ENCODE measurements at places on chromosomes 6 and 20. TPM values are rescaled to one million over a fixed set of nuclear protein-coding genes. Genes with fewer than 3 reads are reported as not detected.
A peak's percentile ranks its signal among the peaks of the same experiment; 100 is the strongest.

The TXLNB gene
- 1.2 TPM for total RNA-seq

The TPX2 gene
- 23.2 TPM for total RNA-seq

The ADGRG6 gene
- total RNA-seq: 18.0 TPM

DNA sequence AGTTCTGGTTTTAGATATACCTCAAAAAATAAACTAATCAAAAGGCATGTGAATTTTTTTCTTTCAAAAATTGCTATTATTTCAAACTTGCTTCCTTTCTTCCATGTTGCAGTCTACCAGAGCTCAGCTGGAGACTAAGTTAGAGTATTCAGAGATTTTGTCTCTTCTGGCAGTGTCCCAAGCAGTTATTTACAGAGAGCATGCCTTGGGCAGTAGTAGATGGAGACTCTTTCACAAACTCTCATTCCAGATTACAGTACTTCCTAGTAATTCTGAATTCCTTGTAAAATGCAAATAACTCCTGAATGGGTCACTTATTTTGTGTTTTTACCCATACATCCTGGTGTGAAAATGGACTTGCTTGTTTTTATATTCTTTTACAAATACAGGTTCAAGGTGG is 703.4 kb downstream of the EPHA7 start:
- no peaks in the 10 kb centered on the region for H3K4me1 ChIP-seq
- no peak for DNase-seq
- no peaks in the 10 kb centered on the region for H3K27me3 ChIP-seq
- no peaks in the 10 kb centered on the region for H3K36me3 ChIP-seq
- H3K4me3 ChIP-seq: no peak overlapping the region
- H3K27ac ChIP-seq: no peak overlapping the region

DNA sequence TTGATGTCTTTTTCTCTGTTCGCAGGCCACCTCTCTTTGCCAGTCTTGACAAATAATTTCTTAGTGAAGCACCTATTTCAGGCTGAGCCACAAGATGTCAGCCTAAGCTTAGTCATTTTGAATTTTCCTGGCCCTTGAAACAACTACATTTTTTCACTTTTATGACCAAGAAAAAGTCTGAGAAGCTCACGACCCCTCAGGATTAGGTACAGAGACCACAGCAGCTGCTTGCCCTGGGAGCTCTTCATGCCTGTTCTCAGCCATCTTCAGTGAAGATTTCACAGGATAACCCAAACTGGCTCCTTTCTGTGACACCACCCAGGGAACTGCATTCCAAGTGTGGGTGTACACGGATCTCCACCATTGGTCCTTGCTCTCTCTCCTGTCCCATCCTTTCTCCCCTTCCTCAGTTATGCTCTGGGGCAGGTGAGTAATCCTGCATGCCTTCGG is 38.4 kb upstream of the SPTLC3 start:
- DNase-seq: no peak
- no peaks in the 10 kb centered on the region for H3K36me3 ChIP-seq
- no peak overlapping the region for H3K4me3 ChIP-seq
- H3K27me3 ChIP-seq: no peaks in the 10 kb centered on the region
- H3K27ac ChIP-seq: no peak overlapping the region

The SIRPG gene
- total RNA-seq: 0.45 TPM

DNA sequence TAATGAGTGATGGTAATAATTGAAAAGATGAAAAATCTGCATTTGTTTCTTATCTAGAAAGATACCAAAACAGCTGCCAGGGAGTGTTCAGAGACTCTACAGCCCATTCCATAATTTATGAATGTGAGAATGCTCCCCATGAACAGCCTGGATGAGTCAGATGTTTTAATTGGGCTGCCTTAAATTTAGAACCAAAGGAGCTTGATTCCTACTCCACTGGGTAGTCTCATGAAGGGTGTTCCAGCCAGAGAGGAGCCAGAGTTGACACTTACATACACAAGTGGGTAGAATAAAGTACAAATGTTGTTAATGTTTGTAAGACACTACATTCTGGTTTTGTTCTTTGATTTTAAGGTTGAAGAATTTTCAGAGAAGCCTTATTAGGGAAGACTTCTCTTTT is 158.7 kb upstream of the PRND start:
- no peaks in the 10 kb centered on the region for H3K36me3 ChIP-seq
- H3K4me1 ChIP-seq: no peaks in the 10 kb centered on the region
- H3K27ac ChIP-seq: no peak overlapping the region
- no peak overlapping the region for H3K4me3 ChIP-seq

- peak within 1 kb of the TSS; percentile 35 for H3K4me3 ChIP-seq
- DNase-seq: peak; percentile 78
- H3K27me3 ChIP-seq: no peaks in the 10 kb centered on the region
Measured at GRCh38 chr6:31497531-31498476, at the start of gene MICB. Gene MICB, plus strand, starts transcription at chr6:31498145. Its CDS starts 49 bp downstream, at chr6:31498194.

The BCKDHB gene
- 33.0 TPM for total RNA-seq

- H3K4me1 ChIP-seq: no peaks in the 10 kb centered on the region
- no peak overlapping the region for H3K4me3 ChIP-seq
- no peak for DNase-seq
- no peaks in the 10 kb centered on the region for H3K27me3 ChIP-seq
Measured at GRCh38 chr6:157392927-157393668, 12.1 kb downstream of the ZDHHC14 start.

GRCh38 chr20:676967-677366 is 1.4 kb upstream of the SCRT2 start:
- H3K27me3 ChIP-seq: no peaks in the 10 kb centered on the region
- H3K27ac ChIP-seq: no peak overlapping the region
- DNase-seq: no peak
- H3K4me3 ChIP-seq: no peak overlapping the region

- H3K27ac ChIP-seq: no peak overlapping the region
- no peaks in the 10 kb centered on the region for H3K4me1 ChIP-seq
- H3K27me3 ChIP-seq: no peaks in the 10 kb centered on the region
- no peaks in the 10 kb centered on the region for H3K36me3 ChIP-seq
- no peak overlapping the region for H3K4me3 ChIP-seq
Measured at GRCh38 chr20:8798505-8798904, 270.4 kb upstream of the PLCB4 start.

DNA sequence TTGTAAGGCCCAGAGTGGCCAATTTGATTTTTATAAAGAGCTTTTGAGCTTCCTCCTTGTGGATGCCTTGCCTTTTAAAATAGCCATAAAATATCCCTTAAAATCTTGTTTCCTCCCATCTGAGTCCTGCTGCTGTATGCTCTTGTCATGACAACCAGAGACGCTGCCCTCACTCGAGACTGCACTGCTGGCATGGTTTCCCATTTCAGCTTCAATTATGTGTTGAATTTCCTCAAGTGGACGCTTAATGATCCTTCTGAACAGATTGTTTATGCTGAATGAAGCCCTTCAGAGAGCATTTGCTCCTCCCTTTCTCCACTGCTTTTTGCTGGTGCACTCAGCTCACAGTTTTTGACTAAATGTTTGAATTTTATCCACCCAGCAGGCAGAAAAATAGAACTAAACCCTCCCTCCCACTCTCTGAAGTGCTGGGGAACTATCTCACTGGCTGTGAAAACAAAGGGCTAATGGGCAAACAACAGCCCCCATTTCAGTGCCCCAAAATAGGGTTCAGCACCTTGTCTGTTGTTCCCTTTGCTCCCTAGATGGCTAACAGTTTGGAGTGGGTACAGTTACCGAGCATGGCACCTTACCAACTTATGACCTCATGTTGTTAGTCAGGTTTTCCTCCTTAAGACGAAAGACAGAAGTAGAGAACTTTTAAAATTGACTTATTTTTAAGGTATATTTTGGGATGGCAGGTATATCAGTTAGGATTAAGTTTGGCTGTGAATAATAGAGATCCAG is 45.5 kb upstream of the RNF8 start:
- no peaks in the 10 kb centered on the region for H3K36me3 ChIP-seq
- peak; percentile 34 for DNase-seq
- H3K27me3 ChIP-seq: no peaks in the 10 kb centered on the region
- H3K4me1 ChIP-seq: no peaks in the 10 kb centered on the region
- H3K27ac ChIP-seq: no peak overlapping the region
- H3K4me3 ChIP-seq: no peak overlapping the region

- H3K4me1 ChIP-seq: no peaks in the 10 kb centered on the region
- DNase-seq: no peak
- no peaks in the 10 kb centered on the region for H3K27me3 ChIP-seq
- H3K27ac ChIP-seq: no peak overlapping the region
- H3K4me3 ChIP-seq: no peak overlapping the region
- H3K36me3 ChIP-seq: no peaks in the 10 kb centered on the region
Measured at GRCh38 chr6:162069995-162070394, 657.6 kb downstream of the PRKN start.

DNA sequence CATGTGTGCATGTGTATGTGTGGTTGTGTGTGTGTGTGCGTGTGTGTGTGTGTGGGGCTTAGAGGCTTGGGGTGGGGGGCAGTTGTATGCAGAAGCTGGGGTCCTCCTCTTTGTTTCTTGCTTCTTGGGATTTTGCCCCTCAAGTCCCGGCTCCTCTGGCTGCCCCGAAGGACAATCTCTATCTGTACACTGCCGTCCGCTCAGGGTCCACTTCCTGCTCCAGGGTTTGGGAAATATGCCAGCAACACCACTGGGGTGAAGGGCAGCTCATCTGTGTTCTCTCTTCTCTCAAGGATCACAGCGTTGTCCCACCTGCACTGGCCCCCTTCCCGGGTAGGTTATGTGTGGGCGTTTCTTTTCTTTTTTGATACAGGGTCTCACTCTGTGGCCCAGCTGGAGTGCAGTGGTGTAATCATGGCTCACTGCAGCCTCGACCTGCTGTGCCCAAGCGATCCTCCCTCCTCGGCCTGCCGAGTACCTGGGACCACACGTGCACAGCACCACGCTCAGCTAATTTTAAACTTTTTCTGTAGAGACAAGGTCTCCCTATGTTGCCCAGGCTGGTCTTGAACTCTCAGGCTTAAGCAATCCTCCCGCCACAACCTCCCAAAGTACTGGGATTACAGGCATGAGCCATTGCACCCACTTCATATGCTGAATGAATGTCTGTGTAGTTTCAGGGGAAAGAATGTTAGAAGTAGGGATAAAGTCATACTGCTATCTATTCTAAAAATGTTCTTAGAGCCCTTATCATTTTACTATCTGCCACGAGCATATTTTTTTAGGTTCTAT is 25.7 kb downstream of the SLC2A4RG start:
- no peak overlapping the region for H3K4me3 ChIP-seq
- DNase-seq: no peak
- H3K27ac ChIP-seq: no peak overlapping the region
- no peaks in the 10 kb centered on the region for H3K27me3 ChIP-seq
- no peaks in the 10 kb centered on the region for H3K4me1 ChIP-seq

The HEY2 gene
- 1.0 TPM for total RNA-seq

The SLC44A4 gene
- 332 TPM for total RNA-seq

- H3K4me1 ChIP-seq: no peaks in the 10 kb centered on the region
- DNase-seq: no peak
- H3K27me3 ChIP-seq: no peaks in the 10 kb centered on the region
- no peak overlapping the region for H3K27ac ChIP-seq
- H3K4me3 ChIP-seq: no peak overlapping the region
- no peaks in the 10 kb centered on the region for H3K36me3 ChIP-seq
Measured at GRCh38 chr6:148175550-148176188, 167.0 kb upstream of the SASH1 start.

DNA sequence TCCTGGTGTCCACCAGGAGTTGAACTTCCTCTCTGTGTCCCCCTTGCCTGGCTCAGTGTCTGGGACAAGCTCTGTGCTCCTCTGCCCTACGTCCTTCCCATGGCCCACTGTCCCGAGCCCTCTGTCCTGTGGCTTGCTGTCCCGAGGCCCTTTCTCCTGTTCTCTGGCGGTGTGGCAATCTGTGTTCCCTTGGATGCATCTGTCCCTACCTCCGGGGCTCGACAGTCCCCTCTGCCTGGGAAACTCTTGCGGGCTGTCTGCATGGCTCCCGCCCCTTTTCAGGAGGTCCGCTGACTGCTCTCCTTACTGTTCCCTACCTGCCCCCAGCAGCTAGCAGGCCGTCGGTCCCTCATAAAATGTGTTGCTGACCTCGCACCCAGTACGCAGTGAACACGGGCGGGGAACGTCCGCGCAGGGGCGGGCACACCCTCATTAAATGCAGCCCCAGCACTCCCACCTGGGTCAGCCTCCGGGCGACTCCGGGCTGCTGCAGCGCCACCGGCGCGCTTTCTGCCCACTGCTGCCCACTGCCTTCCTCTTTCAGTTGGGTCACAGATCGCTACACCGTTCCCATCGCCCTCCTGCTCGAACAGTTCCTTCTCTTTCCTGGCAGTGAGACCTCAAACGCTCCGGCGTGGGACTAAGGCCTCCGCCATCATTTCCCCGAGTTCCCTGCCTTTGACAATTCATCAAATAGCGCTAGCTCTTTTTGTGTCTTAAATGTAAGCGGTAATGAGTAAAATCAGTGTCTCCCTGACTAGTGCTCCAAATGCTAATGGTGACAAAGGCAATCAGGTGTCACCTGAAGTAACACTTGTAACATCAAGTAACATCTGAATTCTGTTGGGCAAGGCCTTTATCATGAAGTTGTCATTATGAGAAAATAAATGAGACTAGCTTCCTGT is 60.5 kb downstream of the RSPH3 start:
- no peaks in the 10 kb centered on the region for H3K4me1 ChIP-seq
- no peak for DNase-seq
- no peaks in the 10 kb centered on the region for H3K36me3 ChIP-seq
- H3K27ac ChIP-seq: no peak overlapping the region

- peaks cover 8% of the 10 kb centered on the region for H3K27me3 ChIP-seq
- H3K4me1 ChIP-seq: no peaks in the 10 kb centered on the region
- no peaks in the 10 kb centered on the region for H3K36me3 ChIP-seq
- DNase-seq: no peak
- H3K27ac ChIP-seq: no peak overlapping the region
Measured at GRCh38 chr6:127520066-127520465, 931 bp upstream of the MTCL3 start.

- peaks cover 11% of the 10 kb centered on the region for H3K4me1 ChIP-seq
- peak overlapping the region; percentile 25 for H3K27ac ChIP-seq
- H3K4me3 ChIP-seq: no peak overlapping the region
- H3K27me3 ChIP-seq: no peaks in the 10 kb centered on the region
- no peaks in the 10 kb centered on the region for H3K36me3 ChIP-seq
Measured at GRCh38 chr6:11210386-11211138, 21.9 kb downstream of the NEDD9 start.

DNA sequence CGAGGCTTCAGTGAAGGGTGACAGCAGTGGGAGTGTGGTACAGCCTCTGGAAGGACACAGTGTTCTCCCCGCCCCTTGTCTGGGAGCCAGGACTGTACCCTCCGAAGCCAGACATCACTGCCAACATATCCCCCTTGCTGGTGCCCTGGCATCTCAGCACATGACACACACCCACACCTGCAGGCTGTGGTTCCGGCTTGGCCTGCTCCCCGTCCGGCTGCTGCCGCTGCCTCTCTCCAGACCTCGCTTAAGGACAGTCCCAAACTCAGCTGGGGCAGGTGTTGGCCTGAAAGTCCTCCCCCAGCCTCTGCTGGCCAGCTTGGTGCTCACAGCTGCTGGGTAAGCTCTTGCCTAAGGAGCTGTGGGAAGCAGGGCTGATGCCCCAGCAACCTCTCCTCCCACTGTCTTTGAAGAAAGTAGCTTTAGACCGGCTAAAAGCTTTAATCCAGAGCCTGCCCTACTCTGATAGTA is 7.0 kb downstream of the EMILIN3 start:
- H3K36me3 ChIP-seq: no peaks in the 10 kb centered on the region
- H3K27ac ChIP-seq: peak overlapping the region; percentile 54
- no peaks in the 10 kb centered on the region for H3K27me3 ChIP-seq
- DNase-seq: peak; percentile 68
- no peak overlapping the region for H3K4me3 ChIP-seq
- no peaks in the 10 kb centered on the region for H3K4me1 ChIP-seq

The CNBD2 gene
- total RNA-seq: 7.7 TPM
